Stimulated activated CD4-positive, alpha-beta T cell treated with anti-CD3 and anti-CD28 coated beads, Interleukin-4, amount 100 ng/mL, for 1 hour (primary cell): ENCODE measurements at places on chromosomes 2 and 18.

- no peak for DNase-seq
These were observed 40.2 kb upstream of the BMPR2 start for GRCh38 chr2:202335791-202336467.

- no peak for DNase-seq
These were observed 53.7 kb downstream of the EHD3 start for GRCh38 chr2:31287654-31288053.

- no peak for DNase-seq
These were observed 404 bp upstream of the AKAIN1 start for GRCh38 chr18:5197461-5197860.

GRCh38 chr18:55252901-55253300 is 293.6 kb upstream of the CCDC68 start:
- DNase-seq: no peak
